ENCODE measurements at places on chromosomes 7 and 10. TPM values are rescaled to one million over a fixed set of nuclear protein-coding genes. Genes with fewer than 3 reads are reported as not detected.

The SCART1 gene
- 0.15 TPM for polyA plus RNA-seq

The LRGUK gene
- 0.05 TPM for polyA plus RNA-seq

The PPP1R9A gene
- polyA plus RNA-seq, result not detected

DNA sequence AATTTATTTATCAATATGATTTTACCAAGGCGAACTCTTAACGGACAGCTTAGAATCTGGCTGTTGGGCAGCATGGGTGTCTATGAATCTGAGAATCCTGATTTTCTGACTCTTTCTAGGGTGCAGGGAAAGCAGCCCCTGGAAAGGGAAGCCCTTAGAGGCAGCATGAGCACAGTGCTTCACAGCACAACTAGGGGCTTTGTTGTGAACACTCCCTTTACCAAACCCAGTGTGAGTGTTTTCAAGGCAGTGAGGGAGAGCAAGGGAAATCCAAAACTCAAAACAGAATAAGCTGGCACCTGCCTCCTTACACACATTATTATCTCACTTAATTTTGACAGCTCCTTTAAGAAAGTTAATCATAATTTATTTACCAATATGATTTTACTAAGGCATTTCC, 116.3 kb upstream of the CSTF2T start:
- no peaks in the 10 kb centered on the region for H3K4me1 ChIP-seq
- no peak overlapping the region for H3K4me3 ChIP-seq
- no peak overlapping the region for H3K27ac ChIP-seq
- H3K27me3 ChIP-seq, result no peaks in the 10 kb centered on the region
- DNase-seq, result no peak

DNA sequence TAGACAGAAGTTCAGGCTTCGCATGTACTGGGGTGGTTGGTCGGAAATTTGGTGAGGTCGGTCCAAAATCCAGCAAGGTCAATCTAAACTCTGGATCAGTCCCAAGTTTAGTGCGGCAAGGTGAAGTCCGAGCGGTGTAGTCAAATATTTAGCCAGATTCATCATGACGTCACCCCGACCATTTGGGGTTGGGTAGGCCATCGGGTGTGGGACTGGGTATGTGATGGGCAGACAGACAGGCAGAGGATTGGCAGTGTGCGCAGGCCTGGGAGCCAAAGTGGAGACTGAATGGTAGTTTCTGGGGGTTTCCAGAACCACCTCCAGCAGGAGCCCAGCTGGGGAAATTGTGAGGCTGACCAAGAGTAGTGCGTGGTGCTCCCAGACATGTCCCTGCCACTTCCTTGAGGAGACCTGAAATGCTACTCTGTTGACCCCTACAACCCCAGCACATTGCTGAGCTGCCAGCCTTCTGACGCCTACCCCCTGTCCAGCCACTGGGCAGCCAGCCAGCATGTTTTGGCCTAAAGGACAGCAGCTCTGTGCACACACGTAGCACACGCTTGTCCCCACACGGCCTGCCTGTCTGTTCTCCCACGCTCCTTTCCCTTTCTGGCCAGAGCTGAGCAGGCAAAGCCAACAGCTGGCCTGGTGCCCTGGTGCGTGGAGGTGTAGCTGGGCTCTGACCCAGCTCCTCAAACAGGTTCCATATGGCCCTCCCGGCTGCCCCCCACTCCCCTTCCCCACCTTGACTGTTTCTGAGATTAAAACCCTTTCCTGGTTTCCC, 55.9 kb downstream of the FAM241B start:
- no peaks in the 10 kb centered on the region for H3K36me3 ChIP-seq
- peaks cover 56% of the 10 kb centered on the region for H3K27me3 ChIP-seq
- no peak for DNase-seq
- no peak overlapping the region for H3K27ac ChIP-seq
- H3K4me3 ChIP-seq, result no peak overlapping the region
- H3K4me1 ChIP-seq, result no peaks in the 10 kb centered on the region

- DNase-seq, result no peak
- no peaks in the 10 kb centered on the region for H3K27me3 ChIP-seq
These were observed 889.3 kb upstream of the CELF2 start for GRCh38 chr10:10128387-10128786.

DNA sequence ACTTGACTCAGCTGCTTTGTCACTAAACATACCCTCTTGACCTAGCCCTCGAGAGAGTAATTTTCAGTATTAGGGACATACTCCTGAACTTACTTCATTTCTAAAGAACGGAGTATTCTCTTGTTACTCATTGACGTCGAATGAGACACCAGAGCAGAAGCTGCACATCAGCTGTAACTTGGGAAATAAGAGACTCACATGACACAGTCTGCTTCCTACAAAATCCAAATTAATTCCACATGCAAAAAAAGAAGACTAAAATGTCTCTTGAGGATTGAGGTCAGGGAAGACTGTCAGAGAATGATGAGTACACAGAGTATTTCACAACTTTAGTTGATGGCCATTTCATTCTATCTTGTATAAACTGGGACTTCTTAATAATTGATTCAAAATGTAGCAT, 114.7 kb upstream of the EGFR start:
- H3K27me3 ChIP-seq, result no peaks in the 10 kb centered on the region
- DNase-seq, result peak; percentile 98
- H3K36me3 ChIP-seq, result no peaks in the 10 kb centered on the region
- H3K4me1 ChIP-seq, result peaks cover 27% of the 10 kb centered on the region
- peak overlapping the region; percentile 65 for H3K27ac ChIP-seq

DNA sequence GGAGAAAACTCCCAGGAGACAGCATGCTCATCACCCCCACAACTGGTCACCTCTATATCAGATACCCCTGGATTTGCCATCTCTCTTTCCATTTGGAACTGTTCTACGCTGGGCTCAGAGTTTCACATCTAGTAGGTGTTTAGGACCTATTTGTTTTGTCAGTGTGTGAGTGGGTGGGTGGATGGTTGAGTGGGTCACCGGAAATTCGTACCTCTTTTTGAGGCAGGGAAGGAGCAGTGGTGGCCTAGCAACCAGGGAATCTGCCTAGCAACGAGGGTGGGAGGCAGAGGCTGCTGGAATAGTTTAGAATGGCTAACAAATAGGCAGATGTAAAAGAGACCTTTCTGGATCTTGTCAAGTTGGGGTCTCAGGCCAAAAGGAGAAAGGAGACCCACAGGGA, 23.2 kb upstream of the SLF2 start:
- no peak overlapping the region for H3K4me3 ChIP-seq
- peaks cover 21% of the 10 kb centered on the region for H3K4me1 ChIP-seq
- DNase-seq, result no peak
- no peaks in the 10 kb centered on the region for H3K27me3 ChIP-seq
- no peak overlapping the region for H3K27ac ChIP-seq

- H3K27me3 ChIP-seq, result no peaks in the 10 kb centered on the region
- H3K4me1 ChIP-seq, result no peaks in the 10 kb centered on the region
- no peak overlapping the region for H3K27ac ChIP-seq
- H3K4me3 ChIP-seq, result no peak overlapping the region
- DNase-seq, result no peak
These were observed 2.0 kb downstream of the WDR91 start for GRCh38 chr7:135209225-135209834.
